Neural progenitor cell (in vitro differentiated cells): ENCODE measurements at places on chromosomes 6 and 20. TPM values are rescaled to one million over a fixed set of nuclear protein-coding genes. Genes with fewer than 3 reads are reported as not detected.

- DNase-seq: no peak
These were observed 356.8 kb upstream of the ARID1B start for GRCh38 chr6:156420172-156420993.

DNA sequence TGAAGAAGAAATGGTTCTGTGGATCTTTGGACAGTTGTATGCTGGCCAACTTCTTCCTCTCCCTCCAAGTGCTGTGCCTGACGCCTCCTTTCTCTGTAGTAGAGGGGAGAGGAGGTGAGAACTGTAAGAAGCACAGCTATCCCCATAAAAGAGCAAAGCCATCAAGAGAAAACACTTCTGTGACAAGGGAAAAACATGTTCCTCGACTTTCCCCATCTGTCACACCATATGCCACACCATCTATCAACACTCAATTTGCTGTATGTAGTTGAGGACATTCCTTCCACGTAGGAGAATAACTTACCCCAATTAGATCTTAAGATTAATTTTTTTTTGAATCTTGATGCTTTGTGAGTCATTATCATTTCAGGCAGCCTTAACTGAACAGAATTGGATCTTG lies 156.2 kb upstream of the PLCB4 start:
- no peak for DNase-seq

DNA sequence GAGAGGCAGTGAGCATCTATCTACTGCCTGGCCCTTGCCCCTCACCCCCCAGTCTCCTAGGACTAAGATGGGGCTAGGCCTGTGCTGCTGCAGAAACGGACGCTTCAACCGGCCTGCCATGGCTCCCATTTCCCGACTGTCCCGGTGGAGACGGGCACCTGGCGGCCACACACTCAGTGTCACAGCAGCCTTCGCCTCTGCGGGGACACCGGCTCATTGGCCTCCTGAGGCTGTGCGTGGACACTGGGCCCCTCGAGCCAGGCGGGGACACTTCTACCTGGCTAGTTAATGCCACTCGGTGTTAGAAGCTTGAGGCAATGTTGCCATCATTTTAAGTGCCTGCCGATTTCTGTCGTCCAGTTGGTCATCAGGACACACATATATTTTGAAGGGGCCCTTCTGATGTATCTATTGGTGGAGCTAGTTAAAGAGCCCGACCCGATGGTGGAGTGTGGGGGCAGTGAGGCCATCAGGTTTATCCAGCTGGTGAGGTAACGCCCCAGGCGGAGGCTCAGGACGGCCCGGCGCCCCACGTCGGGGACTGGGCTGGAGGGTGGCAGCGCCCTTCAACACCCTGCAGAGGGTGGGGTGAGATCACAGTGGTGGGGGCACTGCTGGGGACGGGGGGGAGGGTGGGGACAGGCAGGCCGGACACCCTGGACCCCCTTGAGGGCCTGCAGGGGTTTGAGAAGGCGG lies 58.9 kb upstream of the GATA5 start:
- no peak for DNase-seq

DNA sequence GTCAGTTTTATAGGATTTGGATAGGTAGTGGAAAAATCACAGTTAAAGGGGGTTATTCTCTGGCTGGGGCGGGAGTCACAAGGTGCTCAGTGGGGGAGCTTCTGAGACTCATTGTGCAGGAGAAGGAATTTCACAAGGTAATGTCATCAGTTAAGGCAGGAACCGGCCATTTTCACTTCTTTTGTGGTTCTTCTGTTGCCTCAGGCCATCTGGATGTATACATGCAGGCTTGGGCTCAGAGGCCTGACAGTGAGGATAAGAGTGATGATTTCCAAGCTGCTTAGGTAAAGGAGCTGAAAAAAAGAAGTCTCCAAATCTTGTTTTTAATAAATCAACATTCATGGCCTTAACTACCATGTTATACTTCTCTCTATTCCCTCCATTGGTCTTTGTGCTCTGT lies 622.9 kb upstream of the ID4 start:
- no peak for DNase-seq

DNA sequence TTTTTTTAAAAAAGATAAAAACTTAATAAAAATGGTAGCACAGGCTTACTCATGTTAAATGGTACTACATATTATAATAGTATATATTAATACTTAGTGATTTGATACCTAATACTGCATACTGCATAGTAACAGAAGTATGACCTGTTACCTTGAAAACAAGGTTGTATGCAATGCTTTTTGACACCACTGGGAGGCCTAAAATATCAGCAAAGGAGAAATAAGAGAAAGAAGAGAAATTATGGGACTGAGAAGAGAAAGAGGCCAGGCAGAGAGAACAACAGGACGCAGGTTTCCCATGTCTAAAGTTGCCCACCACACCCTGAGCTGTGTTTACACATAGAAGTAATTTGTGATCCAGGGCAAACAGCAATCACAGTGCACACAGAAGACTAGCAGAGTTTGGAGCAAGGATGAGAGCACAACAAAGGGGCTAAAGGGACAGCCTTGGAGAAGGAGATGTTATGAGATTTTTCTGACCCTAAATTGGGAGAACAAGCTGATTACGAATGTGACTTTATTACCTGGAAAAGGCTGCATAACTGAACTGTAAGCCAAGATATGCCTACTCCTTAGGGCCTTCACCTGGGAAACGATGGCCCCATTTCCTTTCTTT lies 73.2 kb downstream of the ROS1 start:
- no peak for DNase-seq

DNA sequence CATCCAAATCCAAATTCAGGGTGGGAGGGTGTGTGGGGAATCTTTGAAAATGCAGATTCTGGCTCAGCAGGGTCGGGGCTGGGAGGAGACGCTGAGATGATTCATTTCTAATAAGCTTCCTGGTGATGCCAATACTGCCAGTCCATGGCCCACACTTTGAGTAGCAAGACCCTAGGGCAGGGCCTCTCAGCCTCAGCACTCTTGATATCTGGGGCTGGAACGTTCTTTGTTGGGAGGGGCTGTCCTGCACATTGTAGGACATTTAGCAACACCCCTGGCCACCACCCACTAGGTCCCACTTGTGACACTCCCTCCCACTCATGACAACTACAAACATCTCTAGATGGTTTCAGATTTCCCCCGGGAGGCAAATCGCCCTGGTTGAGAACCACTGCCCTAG lies 191.0 kb downstream of the ZDHHC14 start:
- no peak for DNase-seq

The TXLNB gene
- total RNA-seq: 0.06 TPM in 2 replicates

- no peak for DNase-seq
These were observed 288.3 kb downstream of the NRN1 start for GRCh38 chr6:5718231-5718947.
